ENCODE measurements at places on chromosomes 5 and 9.

- no peak for DNase-seq
These were observed 41.1 kb downstream of the LURAP1L start for GRCh38 chr9:12815888-12816287.

GRCh38 chr9:134602547-134603362 lies 38.8 kb upstream of the COL5A1 start:
- DNase-seq, result no peak

DNA sequence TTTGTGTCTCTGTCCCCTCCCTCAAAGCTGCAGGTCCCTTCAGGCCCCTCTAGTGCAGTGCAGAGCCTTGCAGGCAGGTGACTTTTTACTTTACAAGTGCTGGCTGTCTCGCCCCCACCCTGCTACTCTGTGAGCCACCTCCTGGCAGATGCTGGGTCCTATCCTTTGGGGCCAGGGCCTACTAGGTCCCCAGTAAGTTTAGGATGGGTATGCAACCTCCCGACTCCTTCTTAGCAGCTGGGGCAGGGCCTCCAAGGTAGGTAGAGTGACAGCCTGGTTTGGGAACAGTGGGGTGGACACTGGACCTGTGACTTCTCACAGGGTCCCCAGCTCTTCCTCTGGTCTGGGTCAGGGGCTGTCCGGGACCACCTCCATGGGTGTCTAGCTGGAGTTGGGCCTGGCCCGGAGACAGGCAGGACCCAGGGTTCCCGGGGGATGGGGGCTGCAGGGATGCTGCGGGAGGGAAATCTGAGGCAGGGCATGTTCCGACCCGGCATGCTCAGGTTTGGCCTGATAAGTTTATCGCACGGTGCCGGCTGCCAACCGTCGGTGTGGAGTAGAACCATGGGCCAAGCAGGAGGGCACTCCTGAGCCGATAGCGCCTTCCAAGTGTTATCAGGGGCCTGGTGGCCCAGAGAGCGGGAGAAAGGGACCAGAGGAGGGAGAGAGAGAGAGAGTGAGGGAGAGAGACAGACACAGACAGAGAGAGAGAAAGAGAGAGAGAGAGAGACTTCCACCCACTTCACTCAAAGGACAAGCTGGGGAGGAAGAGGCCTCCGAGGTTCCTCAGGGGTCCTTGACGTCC lies 20.5 kb downstream of the GFI1B start:
- no peak for DNase-seq

- DNase-seq, result no peak
These were observed 49.3 kb downstream of the DNAJC21 start for GRCh38 chr5:34978681-34979080.

DNA sequence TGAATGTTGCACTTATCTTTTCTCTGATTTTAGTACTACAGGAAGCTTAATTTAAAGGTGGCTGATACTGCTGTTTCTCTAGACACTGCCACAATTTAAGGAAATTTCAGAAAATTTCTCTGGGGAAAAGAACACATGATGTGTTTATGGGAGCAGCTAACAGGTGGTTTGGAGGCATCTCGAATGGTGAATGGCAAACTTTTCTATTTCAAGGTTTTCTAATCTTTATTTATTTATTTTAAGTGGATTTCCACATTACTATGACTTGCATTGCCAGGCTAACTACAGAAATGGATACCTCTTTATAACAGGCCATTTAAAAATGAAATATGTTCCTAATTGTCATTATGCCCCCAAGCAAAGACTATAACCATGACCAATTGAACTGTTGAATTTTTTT lies 50.4 kb downstream of the PDE6A start:
- DNase-seq, result no peak

GRCh38 chr9:25704800-25705199 lies 26.6 kb upstream of the TUSC1 start:
- no peak for DNase-seq

GRCh38 chr9:4579001-4579400 lies 83.1 kb upstream of the PLPP6 start:
- no peak for DNase-seq

GRCh38 chr5:55923177-55923771 lies 71.5 kb downstream of the IL6ST start:
- DNase-seq, result no peak

DNA sequence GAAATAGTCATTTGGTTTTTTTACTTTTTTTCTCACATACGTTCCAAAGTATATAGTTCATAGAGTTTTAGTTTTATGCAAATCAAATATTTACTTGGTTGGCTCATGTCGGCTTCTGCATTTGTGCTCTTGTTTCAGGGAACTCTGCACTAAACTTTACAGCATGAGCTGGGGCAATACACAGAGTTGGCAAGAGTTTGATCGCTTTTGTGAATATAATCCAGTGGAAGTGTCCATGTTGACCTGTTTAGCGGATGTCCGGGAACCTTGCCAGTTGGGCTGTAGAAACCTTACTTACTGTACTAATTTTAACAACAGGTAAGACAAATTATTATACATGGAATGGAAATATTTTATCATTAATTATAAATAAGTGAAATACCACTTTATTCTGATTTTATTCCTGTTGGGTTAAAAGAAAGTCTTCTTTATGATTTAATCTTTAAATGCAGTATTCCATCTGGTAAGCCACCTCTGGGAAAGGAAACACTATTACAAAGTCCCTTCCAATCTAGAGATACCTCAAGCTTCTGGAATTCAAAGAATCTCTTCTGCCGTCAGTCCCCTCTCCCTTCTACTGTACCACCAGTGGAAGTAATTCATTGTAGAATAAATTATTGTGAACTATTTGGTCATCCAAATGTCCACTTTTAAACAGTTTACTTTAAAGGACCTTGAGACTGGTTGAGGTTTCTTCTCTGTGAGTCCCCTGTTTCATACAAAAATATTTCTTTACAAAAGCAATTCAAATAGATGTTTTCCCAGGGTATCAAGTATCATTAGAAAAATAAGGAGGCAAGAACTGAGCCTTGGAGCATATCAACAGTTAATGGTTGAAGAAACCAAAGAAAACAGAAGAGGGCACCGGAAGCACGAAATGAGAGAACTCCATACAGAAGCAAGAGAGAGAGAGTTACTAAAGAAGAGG lies 45.2 kb upstream of the GLIPR2 start:
- no peak for DNase-seq

GRCh38 chr9:94800424-94801117 lies 74.1 kb downstream of the AOPEP start:
- no peak for DNase-seq

- DNase-seq, result no peak
These were observed 255.1 kb downstream of the PARP8 start for GRCh38 chr5:50921366-50922133.

- no peak for DNase-seq
These were observed 10.5 kb downstream of the PJA2 start for GRCh38 chr5:109399092-109399759.
